Activated T-cell treated with anti-CD3 and anti-CD28 coated beads, Interleukin-2, amount 50 U/mL, for 1 hour (primary cell): ENCODE measurements at places on chromosomes 5 and 9.

- DNase-seq = no peak
Measured at GRCh38 chr9:29773676-29774075, 2200.4 kb upstream of the C9orf72 start.

- no peak for DNase-seq
Measured at GRCh38 chr5:158968150-158968549, 131.6 kb downstream of the EBF1 start.

DNA sequence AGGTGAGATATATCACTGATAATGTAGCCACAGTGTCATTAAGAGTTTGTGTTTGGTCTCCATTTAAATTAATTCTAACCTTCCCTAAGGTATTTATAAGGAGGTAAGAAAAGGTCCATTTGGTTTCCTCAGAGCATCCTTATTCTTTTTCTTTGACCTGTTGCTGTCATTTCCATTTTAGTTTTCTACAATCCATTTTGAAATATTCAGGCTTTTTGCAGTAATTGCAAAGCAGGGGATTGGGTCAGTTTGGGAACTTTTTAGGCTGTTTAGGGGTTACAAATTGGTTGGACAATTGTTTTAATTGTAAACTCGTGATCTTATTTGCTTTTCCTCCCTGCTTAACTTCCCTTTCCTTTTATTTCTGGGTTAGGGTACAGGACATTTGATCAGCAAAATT is 42.6 kb upstream of the PDZD2 start:
- no peak for DNase-seq

GRCh38 chr9:7073706-7074105 is 315.9 kb downstream of the KDM4C start:
- no peak for DNase-seq

- no peak for DNase-seq
Measured at GRCh38 chr5:172740428-172741205, 30.4 kb downstream of the DUSP1 start.

GRCh38 chr9:18490641-18491370 is 16.9 kb downstream of the ADAMTSL1 start:
- DNase-seq = no peak

- no peak for DNase-seq
Measured at GRCh38 chr9:69809304-69809863, 11.2 kb upstream of the CFAP95 start.

DNA sequence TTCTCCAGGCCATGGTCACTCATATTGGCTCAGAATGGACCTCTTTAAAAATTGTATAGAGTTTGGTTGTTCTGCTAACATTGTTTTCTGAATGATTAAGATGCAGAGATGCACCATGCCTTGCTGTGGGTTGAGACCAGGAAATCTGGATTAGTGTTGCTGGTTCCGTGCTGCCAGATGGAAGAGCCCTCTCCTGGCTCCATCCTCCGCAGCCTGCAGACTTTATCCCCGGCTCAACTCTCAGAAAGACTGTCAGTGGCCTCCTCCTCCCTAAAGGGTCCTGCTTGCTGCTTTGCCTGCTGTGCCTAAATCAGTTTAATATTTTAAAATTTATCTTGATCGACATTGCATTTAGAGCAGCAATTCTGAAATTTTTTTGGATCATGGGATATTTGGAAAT is 196.7 kb downstream of the TENT4A start:
- no peak for DNase-seq

- DNase-seq = no peak
Measured at GRCh38 chr5:64646169-64646568, 44.1 kb upstream of the SHISAL2B start.

GRCh38 chr5:89388872-89389271 is 505.9 kb upstream of the MEF2C start:
- no peak for DNase-seq

- DNase-seq = no peak
Measured at GRCh38 chr5:88748666-88749065, 134.3 kb downstream of the MEF2C start.

- DNase-seq = no peak
Measured at GRCh38 chr5:8136271-8136670, 267.3 kb downstream of the MTRR start.

- no peak for DNase-seq
Measured at GRCh38 chr5:1438871-1439270, 6.4 kb downstream of the SLC6A3 start.

GRCh38 chr5:77644371-77645157 is 6.1 kb upstream of the OTP start:
- no peak for DNase-seq

DNA sequence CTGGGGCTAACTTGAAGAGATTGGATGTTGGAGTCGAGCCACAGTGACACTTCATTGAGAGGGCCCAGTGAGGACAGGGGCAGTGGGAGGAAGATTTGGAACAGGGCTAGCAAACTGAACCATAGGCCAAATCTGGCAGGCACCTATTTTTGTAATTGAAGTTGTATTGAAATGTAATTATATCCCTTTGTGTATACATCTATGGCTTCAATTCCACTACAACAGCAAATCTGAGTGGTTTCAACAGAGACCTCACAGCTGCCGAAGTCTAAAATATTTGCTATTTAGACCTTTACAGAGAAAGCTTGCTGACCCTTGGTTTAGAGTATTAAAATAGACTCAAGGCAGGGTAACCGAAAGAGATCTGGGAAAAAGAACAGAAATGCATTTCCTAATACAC is 4.7 kb upstream of the TNFSF8 start:
- DNase-seq = no peak

GRCh38 chr5:10351199-10351905 is 2.1 kb upstream of the MARCHF6 start:
- no peak for DNase-seq

DNA sequence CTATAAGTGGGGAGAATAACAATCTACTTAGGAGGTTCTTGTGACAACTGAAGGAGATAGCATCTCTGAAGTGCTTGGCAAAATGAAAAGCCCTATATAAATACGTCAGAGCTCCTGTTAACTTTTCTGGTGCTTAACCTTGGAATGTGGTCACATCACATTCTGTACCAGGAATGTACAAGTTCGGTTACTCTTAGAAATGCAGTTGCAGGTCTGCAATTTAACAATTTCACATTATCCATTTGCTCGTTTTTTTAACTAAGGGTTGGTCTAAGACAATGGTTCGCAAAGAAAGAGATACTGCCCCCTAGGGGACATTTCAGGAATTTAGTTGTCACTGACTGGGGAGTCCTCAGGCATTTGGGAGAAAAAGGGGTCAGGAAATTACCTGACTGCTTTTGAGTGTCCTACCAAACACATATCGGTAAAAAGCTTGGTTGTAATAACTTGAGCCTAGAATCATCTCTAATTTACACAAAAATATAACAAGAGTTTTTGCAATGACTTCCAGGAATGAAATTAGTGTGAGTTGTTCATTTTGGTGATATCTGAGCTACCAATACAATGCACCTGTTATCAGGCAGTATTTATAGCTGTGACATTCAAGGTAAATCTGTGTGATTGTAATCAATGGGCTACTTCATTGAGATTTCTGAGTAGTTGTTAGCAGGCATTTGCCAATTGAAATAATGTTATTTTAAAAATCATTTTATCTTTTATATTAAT is 5.4 kb upstream of the HBEGF start:
- DNase-seq = no peak

- DNase-seq = no peak
Measured at GRCh38 chr5:42989190-42989589, 50.9 kb downstream of the ANXA2R start.

DNA sequence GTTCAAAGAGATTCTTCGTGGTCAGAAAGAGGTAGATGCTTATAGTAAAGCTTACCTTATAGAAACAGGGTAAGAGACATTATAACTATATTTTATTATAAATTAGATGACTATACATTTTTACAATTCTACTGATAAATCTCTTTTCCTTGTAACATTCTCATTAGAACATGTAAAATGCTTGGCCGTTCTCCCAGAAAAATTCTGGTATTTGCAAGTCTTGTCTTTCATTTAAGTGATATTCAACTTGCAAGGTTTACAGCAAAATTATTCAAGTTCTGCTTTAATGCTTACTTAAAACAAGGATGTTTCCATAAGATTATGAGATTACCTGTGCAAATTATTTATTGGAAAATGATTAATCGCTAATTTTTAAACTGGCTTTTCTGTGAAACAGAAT is 41.3 kb upstream of the CDH18 start:
- DNase-seq = no peak

DNA sequence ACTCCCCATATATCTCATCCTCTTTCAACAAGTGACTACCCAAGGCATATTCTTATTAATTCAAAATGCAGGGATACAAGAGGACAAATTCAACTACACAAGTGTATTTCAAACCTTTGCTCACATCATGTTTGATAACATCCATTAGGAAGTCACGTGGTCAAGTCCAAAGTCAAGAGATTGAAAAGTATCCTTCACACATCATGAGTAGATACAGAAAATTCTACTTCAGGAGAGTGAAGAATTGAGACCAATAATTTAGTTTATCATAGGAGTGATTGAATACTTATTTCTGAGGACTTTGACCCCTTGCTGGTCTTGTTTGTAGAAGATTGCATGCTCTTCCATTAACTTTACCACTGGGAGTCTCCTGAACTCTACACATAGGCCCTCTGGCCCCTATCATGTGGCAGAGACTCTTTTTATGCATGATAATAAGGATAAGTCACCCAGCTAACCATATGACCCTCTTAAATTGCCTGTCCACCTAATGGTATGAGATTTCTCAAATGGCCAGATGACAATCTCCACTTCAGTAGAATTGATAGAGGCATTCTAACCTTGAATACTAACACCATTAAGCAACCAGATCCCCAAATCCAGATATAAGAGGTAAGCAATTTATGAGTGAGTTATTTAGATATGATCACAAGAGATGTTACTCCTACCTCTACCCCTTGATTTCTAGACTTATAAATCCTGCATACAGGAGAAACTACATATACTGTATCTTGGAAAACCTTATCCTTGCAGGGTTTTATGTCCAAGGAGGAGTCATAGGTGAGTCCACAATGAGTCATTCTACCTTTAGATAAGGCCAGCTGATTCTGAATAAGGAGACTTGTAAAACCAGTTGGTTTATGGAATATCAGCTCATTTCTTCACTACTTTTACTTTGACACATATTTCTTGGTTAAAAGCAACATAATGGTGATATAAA is 26.6 kb upstream of the SLC46A2 start:
- DNase-seq = no peak

- DNase-seq = no peak
Measured at GRCh38 chr5:61353293-61353692, 21.2 kb downstream of the ZSWIM6 start.

GRCh38 chr9:131912671-131913070 is 167.0 kb downstream of the MED27 start:
- no peak for DNase-seq

DNA sequence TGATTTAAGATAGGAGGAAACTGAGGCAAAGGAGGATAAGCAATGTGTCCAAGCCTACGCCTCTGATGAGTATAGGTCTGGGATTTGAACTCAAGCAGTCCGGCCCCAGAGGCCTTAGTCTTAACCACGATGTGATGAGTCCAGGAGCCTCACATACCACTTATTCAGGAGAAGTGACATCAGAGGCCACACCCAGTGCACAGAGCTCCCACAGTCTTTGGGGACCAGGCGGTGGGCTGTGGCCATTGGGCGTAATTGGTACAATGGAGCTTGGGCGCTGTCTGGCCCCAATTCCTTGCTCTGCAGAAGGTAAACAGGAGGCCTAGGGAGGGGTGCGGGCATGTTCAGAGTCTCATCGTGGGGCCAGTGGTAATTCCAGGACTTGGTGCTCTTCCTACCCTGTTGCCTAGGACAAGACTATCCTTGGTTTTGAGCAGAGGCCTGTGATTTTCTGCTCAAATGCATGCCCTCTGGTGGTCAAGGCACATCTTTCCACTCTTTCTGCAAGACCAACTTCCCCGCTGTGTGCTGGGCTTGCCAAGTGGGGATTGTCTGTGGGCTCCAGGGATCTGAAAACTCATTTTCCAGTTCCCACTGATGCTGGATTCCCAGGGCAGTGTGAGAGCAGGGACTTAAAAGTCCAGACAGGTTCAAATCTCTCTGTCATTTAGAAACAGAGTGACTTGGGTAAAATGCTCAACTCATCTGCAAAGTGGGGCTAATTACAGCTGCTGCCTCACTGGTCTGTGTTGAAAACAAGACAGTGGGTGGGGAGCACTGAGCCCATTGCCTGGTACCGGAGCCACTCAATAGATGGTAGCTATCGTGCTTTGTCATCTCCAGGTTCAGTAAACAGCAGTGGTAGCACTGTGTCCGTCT is 15.8 kb downstream of the NDST1 start:
- DNase-seq = no peak

- no peak for DNase-seq
Measured at GRCh38 chr9:17955409-17955808, 376.5 kb downstream of the SH3GL2 start.

DNA sequence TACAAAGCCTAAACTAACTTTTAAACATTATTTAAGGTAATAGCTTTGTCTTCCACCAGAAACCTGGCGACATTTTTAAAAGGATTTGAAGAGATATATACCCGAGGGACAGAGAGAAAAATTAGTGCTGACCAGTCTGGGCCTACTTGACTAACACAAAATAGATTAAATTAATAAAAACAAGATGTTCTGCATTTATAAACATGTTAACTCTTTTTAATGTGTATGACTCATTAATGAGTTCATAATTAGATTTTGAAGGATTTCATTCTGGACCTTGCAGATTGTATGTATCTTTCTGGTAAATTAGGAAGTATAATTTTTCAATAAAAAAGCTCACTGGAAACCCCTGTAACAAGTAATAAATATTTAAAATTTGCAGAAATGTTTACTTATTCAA is 459.1 kb upstream of the CDH9 start:
- no peak for DNase-seq

DNA sequence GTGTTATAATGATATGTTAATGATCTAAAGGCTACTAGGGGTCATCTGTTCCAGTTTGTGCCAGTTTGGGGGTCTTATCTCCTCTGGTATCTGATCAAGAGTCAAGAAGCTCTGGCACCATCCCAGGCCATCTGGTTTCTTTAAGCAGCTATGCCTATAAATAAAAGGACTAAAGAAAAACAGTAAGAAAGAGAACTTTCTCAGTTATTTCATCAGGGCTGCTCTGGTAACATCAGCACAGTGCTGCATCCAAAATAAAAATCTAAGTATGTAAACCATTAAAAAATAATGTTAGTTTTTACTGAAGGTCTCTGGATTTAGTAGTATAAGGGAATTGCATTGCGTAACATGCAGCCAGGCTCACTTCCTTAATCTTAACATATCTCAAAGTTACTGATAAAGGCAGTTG is 185.0 kb downstream of the NR2F1-AS1 start:
- DNase-seq = no peak

GRCh38 chr5:115507681-115508080 is 36.9 kb downstream of the FEM1C start:
- DNase-seq = no peak
